ENCODE measurements at places on chromosomes 3 and 15.

- no peak for DNase-seq
These were observed 37.7 kb downstream of the TM4SF4 start for GRCh38 chr3:149512073-149512782.

- no peak for DNase-seq
These were observed 68.2 kb downstream of the RAB7A start for GRCh38 chr3:128794067-128794768.

GRCh38 chr3:133038731-133039375, 662 bp downstream of the TMEM108 start:
- no peak for DNase-seq

- no peak for DNase-seq
These were observed 323.7 kb upstream of the AGTR1 start for GRCh38 chr3:148373961-148374360.

DNA sequence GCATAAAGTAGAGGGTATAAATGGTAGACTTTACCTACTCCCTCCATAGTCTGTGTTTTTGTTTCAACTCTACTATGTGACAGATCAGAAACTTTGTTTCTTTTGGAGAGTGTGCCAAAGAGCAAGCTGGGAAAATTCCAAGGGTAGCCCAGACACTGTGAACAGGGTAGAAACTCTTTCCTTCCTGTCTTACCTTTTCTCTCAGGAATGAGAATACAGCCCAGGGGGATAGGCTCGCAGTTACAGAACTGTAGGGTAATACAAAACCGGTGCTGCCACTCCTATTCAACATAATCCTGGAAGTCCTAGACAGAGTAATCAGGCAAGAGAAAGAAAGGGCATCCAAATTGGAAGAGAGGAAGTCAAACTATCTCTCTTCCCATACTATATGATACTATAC, 256.3 kb downstream of the CPNE4 start:
- DNase-seq: no peak

GRCh38 chr3:10557781-10558373, 52.5 kb upstream of the ATP2B2 start:
- DNase-seq: no peak

GRCh38 chr3:147945968-147946519, 536.9 kb downstream of the ZIC1 start:
- DNase-seq: no peak

DNA sequence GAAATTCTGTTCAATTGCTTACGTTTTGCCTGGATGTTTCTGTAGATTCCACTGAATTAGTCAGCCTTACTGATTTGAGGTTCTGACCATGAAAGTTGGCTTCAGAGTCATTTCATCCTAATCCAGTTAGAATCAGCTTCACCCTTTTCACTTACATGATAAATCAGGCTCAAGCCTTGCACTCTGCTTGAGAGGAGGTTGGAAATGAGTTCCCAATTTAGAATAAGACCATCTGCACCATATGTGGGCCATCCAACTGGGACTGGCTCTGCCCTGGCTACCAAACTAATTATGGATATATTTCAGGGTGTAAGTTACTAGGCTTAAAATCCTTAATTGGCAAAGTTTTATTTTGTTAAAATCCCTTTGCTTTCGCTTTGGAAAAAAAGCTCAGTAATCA, 255.7 kb downstream of the CHL1 start:
- no peak for DNase-seq

DNA sequence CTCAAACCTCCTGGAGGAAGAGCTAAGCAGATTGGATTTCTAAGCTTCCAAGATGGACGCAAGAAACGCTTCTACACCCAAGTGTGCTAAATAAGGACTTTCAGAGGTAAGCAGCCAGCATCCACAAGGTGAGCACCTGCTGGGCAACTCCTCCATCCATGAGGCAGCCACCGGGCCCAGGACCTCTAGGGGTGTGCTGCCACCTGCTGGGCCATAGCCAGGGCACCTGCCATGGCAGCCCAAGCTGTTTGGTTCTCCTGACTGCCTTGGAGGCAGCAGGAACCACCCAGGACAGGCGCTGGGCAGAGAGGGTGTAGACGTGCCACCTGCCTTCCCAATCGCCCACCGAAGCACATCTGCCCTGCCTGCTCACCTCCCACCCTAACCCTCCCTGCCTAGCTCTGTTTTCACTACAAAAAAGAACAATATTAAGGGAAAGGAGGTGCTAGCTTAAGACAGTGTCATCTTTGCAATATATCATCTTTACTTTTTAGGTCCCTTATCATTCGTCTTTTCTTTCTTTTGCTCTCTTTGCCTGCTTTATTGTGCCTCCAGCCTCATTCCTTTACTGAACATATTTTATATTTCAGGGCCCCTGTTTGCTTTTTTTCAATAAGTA, 12.9 kb downstream of the C15orf62 start:
- peak; percentile 70 for DNase-seq

DNA sequence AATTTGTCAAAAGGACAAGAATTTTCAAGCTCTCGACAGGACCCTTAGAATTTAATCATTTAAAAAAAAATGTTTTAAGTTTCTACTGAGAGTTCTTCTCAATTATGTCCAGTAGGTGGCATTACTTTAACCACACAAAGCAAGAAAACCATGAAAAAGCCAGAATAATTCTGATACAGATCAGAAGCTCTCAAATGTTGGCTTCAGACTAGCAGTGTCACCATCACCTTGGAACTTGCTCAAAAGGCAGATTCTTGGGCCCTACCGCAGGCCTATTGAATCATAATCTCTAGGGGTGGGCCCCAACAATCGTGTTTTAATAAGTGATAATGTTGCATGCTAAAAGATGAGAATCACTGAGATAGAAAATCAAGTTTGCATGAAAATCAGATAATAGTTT, 99.5 kb upstream of the KCNMB2 start:
- no peak for DNase-seq

DNA sequence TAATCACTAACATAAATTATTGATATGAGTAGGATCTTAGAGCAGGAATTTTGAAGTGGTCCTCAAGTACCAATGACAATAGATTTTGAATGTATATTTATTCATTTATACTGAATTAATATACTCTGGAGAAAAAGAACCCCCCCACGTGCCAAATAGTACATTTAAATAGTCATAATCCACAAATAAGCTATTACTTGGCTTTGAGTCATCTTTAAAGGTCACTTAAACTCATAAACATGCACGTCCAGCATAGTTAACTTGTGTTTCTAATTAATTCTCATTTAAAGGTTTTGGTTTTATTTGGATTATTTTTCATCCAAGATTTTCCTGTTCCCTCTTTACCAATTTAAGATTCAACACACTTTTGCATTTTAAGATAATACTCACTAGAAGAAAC, 35.1 kb downstream of the FGF7 start:
- DNase-seq: no peak

DNA sequence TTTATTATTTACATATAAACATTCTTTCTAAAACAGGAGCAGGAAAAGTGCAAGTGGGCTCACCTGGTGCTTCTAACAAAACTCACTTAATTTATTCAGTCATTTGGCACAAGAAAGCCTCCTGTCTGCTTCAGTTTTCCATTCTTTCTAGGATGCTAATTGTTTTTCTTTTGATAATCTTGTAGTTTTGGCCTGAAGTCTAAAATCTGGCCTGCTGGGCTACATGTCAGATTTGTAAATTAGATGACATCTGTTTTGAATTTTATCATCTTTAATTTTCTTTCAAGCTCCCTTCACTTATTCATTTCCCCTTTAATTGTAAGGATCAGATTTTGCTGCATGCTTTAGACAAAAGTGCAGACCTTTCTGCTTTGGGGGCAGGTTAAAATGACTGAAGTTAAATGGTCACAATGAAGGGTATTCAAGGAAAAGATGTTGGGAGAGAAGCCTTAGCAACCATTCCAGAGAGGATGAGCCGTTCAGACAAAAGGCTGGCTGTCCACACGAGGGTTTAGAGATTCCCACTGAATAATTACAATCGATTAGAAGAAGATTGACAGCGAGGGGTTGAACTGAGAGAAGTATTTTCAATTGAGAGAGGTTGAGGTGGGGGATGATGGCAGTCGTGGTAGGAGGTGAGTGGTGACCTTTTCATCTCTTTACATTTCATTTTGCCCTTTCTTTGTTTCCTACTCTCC, 59.9 kb upstream of the PTX3 start:
- no peak for DNase-seq

DNA sequence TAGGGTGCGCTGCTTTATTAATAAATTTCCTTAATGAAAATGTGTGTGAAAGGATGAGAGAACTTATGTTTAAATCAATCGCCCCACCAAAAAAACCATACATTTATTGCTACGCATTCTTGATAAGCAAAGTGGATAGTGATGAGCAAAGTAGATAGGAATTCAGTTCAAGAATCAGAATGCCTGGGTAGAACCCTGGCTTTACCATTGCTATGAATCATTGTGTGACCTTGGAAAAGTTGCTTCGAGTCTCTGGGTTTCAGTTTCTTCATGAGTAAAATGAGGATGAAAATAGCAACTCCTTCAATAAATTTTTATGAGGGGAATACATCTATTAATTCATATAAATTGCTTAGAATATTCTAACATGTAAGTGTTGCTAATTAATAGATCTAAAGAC, 2.6 kb upstream of the ALCAM start:
- no peak for DNase-seq

- no peak for DNase-seq
These were observed 15.1 kb upstream of the RAB7A start for GRCh38 chr3:128710816-128711433.

DNA sequence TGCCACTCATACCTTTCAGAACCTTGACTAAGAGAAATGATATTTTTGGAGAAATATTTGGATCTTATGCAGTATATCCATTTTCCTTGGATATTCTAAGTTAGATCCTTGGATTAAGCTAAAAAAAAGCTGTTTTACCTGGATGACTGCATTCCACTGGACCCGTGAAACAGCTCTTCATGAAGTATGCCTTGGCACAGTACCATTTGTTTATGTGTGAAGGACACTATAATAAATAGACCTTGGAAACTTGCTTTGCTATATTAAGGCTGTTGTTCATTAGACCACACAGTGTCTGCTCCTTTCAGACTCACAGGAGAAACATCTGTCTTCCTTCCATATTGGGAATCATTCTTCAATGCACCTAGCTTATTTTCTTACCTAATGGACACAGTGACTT, 651.0 kb upstream of the TGFBR2 start:
- no peak for DNase-seq

GRCh38 chr3:16255726-16256125, 9.0 kb downstream of the DPH3 start:
- DNase-seq: no peak

DNA sequence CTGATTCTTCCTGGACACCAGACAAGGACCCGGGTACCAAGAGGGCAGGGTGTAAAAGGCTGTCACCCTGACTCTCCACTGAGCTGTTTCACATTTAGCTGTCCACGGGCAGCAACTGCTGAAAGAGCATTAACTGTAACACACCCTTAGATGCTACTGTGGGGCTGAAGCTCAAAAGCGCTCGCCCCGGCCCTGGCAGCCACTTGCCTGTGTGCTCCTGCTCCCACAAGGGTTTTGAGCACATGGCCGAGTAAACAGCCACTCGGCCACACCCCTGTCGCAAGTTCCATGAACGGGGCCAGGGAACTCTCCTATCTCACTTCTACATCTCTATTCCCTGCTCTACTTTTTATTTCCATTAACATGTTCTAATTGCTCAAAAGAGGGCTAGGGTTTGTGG, 421.7 kb downstream of the TUSC7 start:
- no peak for DNase-seq

- DNase-seq: no peak
These were observed 542.9 kb downstream of the FHIT start for GRCh38 chr3:60708191-60708975.

DNA sequence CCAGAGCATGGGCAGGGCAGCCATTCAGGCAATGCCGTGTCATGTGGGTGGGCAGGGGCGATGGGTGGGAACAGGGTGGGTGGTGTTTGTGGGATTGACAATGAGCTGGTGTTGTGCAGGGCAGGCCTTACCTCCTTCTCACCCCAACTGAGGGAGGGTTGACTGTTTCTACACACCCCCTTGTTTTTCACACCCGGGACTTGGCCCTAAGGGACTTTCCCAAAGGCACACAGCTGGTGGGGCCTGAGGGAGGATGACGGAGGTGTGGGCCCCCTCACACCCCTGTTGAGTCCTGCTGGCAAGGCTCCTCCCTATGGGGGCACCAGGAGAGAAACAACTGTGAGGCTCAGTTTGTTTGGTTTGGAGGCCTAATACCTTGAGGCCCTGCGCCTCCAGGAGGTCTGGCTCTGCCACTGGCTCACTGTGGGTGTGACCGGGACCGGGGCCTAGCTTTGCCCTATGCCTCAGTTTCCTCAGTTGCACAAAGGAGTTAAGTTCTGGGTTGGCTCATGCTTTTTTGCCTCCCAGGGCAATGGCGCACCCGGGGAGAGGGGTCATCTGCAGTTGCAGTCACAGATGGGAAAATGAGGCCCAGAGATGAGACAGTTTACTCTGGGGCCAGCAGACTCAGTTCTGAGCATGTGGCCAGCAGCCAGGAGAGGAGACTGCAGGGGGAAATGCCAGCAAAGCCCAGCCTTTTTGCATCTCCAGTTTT, 5.1 kb upstream of the DNAH1 start:
- peak; percentile 12 for DNase-seq

- no peak for DNase-seq
These were observed 74.9 kb downstream of the CEMIP start for GRCh38 chr15:80854104-80854503.

GRCh38 chr3:168273917-168274316, 178.2 kb upstream of the GOLIM4 start:
- no peak for DNase-seq

DNA sequence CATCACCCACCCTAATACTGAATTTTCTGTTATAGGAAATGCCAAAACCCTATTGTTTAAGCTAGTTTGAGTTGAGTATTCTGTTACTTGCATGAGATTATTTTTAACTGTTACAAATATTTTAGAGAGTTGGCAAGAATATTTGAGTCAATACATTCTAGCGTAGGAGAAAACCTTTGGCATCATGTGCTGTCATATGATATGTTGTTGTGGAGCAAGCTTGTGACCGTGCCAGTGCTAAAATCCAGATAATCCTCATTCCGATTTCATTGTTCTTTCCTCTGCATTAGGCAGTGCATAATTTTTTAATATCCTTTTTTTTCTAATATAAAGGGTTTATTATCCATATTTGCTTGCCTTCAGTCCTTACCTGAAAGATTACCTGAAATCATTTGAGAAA, 168.0 kb upstream of the GMNC start:
- DNase-seq: no peak

GRCh38 chr15:95693917-95694316, 636.6 kb upstream of the NR2F2 start:
- no peak for DNase-seq

GRCh38 chr3:29128001-29128400, 152.9 kb upstream of the RBMS3 start:
- no peak for DNase-seq

- no peak for DNase-seq
These were observed 207.6 kb downstream of the ADAMTS17 start for GRCh38 chr15:100134089-100134583.

- DNase-seq: no peak
These were observed 325.8 kb upstream of the IGF1R start for GRCh38 chr15:98322581-98322980.

Data from activated CD8-positive, alpha-beta memory T cell treated with anti-CD3 and anti-CD28 coated beads for 1 hour (primary cell).